Fibroblast of skin of back (primary cell): ENCODE measurements at places on chromosomes 1 and 21.

DNA sequence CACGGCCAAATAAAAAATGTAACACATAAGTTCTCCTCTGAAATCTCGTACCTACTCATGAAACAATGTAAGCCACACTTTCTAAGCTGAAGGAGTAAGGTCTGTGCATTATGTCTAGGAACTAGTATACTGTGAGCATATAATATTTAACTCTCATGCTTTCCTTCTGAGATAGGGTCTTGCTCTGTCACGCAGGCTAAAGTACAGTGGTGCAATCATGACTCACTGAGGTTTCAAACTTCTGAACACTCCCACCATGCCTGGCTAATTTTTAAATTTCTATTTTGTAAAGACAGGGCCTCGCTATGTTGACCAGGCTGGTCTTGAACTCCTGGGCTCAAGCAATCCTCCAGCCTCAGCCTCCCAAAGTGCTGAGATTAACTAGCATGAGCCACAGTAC lies 71.3 kb downstream of the AHCTF1 start:
- no peak for DNase-seq

- DNase-seq, result peak; percentile 10
Observed at GRCh38 chr1:11147197-11147770, 41.9 kb upstream of the ANGPTL7 start.

DNA sequence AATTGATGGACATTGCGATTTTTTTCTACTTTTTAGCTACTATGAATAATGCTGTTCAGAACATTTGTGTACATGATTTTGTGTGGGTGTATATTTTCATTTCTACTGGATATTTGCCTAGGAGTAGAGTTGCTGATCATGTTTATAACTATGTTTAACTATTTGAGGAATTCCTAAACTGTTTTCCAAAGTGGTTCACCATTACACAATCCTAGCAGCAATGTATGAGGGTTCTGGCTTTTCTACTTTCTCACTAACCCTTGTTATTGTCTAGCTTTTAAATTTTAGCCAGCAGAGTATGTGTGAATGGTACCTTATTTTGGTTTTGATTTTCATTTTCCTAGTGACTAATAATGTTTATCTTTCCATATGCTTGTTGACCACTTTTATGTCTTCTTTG lies 86.2 kb downstream of the ATG4C start:
- peak; percentile 6 for DNase-seq

GRCh38 chr1:114111731-114112641 lies 41.7 kb downstream of the SYT6 start:
- DNase-seq, result no peak

- DNase-seq, result no peak
Observed at GRCh38 chr1:227543283-227544066, 19.9 kb upstream of the ZNF678 start.

DNA sequence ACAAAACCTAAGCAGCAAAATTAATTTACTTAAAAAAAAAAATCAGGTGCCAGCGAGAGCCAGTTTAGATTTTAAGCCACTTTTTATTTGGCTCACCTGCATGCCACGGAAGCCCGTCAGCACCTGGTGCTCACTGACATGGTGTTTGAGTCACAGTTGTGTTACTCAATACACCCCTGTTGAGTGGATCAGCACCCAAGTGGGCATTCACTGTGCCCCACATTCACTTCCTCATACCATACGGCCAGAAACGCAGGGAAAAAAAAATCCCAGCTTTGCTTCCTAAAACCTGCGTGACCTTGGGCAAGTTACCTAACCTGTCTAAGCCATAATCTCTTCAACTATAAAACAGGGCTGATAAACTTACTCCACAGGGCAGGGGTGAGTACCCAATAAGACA lies 42.8 kb upstream of the SIM2 start:
- DNase-seq, result no peak

DNA sequence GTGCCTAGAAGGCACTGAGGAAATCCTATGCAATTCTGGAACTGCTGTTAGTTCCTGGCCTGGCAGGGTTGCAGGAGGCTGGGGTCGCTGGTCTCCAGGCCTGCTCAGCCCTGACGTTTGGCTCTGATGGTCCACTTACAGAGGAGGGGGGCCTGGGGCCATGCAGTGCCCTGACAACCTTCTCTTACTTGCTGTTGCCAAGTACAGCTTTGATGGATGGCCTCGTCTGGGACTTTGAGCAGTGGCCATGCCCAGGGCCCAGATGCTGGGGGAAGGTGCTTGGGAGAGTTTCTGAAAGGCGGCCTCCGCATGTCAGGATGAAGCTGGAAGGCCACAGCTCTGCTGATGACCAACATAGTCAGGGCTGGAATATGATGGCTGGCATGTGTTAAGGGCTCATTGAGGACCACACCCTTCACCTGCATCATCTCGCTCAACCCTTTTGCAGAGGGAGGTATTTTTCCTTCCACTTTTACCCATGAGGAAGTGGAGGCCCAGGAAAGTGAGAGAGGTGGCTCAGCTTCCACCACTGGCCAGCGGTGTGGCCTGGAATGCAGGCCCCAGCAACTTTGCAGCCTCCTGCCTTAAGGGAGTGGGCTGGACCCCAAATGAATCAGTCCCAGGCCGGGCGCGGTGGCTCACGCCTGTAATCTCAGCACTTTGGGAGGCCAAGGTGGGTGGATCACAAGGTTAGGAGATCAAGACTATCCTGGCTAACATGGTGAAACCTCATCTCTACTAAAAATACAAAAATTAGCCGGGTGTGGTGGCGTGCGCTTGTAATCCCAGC lies 34.7 kb upstream of the LRRC3 start:
- no peak for DNase-seq

GRCh38 chr1:25045480-25046193 lies 115.6 kb upstream of the RUNX3 start:
- no peak for DNase-seq

DNA sequence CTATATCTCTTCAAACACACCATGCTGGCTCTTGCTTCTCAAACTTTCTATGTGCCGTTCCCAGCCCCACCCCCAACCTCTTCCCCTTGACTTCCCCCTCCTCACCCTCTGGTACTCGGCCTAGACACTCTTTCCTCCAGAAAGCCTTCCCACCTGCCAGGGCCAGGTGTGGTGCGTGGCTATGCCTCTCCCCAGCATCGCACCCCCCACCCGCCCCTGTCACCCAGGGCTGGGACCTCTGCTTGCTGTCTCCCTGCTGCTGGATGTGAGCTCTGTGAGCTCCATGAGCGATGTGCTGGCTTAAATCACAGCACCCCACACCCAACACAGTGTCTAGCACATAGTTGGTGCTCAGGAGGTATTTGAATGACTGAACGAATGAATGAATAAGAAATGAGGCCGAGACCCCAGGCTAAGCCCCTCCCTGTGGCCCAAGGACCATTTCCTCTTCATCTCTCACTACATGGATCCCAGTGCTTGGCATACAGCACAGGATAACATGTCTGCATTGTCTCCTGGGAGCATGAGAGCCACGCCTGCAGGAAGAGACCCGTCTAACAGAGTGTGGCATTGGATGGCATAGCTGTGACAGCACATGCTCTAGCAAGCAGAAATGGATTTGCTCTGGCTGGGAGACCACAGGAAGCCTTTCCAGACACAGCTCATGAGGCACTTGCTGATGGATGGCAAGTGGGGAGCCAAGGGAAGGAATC lies 19.7 kb downstream of the TNNT2 start:
- DNase-seq, result no peak

DNA sequence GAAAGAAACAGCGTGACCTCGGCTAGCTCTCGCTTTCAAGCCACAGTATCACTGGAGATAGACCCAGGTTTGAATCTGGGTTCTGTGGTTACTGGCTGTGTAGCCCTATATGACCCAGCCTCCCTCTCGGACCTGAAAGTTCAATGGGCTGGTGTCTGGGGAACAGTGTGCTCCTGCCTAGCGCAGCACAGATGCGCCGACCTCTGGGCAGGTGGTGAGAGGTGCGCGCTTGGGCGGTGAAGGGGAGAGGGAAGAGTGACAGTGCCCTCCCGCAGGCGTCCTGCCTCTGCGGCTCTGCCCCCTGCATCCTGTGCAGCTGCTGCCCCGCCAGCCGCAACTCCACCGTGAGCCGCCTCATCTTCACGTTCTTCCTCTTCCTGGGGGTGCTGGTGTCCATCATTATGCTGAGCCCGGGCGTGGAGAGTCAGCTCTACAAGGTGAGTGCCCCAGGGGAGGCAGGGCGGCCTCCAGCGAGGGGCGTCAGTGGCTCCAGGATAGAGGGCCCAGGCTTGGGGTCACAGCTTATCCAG lies 10.5 kb downstream of the SERINC2 start:
- no peak for DNase-seq

DNA sequence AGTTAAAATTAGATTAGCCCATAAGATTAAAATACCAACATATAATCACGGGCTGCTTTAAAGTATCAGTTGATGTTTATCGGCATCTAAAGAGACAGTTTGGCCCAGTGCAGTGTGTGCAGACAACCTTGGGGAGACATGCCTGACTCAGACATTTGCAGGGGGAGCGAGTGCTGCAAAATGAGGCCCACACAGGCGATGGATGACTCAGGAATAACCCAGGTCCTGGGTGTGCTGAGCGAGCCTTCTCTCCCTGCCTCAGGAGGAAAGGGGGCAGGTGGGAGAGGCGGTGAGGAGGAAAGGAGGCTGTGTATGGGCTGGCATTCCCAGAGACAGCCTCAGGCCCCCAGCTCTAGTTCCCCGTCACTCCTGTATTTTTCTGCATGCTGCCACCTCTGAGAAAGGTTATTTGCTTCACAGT lies 9.0 kb downstream of the SLC9A1 start:
- DNase-seq, result peak; percentile 73

- DNase-seq, result peak; percentile 55
Observed at GRCh38 chr1:37793773-37794371, at the start of gene MANEAL. TSS of gene MANEAL (plus strand) at chr1:37793847. CDS start at chr1:37794183, 336 bp downstream.

- no peak for DNase-seq
Observed at GRCh38 chr1:50559421-50559820, 136.2 kb upstream of the DMRTA2 start.

GRCh38 chr1:149929856-149930255 lies 2.3 kb upstream of the SF3B4 start:
- no peak for DNase-seq

- DNase-seq, result peak; percentile 45
Observed at GRCh38 chr1:229280921-229281320, 10.0 kb downstream of the RAB4A start.

GRCh38 chr1:42004860-42005259 lies 86.1 kb upstream of the HIVEP3 start:
- no peak for DNase-seq

GRCh38 chr1:112666946-112667345 lies 7.5 kb upstream of the MOV10 start:
- DNase-seq, result no peak

GRCh38 chr1:107692580-107693345 lies 272.2 kb downstream of the VAV3 start:
- DNase-seq, result no peak

DNA sequence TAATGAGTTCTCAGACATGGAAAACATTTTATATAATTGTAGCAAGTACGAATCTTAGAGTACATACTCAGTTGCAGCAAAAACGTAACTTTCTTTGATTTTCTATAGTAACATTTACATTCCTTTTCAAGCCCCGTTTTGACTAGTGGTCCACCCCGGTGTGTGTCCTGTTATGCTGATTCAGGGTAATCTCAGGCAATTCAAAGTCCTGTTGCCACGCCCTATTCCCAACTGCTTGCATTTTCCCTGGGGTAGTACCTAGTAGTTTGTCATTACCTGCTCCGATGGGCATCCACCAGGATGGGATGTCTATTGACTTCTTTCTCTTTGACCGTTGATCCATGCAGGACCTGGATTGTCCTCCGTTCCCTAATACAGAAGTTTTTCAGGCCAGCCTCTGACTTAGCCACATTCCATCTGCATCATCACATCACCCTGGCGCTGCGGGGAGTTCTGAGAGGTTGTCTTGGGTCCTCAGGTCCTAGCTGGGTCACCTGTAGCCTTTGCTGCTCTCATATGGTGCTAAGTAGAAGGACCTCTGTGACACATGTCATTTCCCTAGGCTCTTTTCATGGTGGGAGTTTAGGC lies 15.0 kb upstream of the FCAMR start:
- DNase-seq, result no peak

DNA sequence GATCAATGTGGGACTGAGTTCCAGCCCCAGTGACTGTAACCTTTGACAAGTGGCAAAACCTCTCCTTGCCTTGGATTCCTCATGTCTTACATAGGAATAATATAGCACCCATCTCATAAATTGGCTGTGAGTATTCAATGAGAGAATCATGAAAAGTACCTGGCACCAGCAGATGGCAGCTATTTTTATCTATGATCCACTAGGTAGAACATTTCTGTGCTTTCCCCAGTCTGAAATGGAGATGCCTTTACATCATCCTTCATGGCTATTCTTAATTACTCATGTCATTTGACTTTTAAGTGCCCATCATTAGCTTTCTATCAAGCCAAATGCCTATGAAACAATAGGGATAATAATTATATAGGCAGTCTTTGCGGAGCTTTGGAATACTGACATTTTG lies 130.1 kb downstream of the TGFB2 start:
- no peak for DNase-seq

DNA sequence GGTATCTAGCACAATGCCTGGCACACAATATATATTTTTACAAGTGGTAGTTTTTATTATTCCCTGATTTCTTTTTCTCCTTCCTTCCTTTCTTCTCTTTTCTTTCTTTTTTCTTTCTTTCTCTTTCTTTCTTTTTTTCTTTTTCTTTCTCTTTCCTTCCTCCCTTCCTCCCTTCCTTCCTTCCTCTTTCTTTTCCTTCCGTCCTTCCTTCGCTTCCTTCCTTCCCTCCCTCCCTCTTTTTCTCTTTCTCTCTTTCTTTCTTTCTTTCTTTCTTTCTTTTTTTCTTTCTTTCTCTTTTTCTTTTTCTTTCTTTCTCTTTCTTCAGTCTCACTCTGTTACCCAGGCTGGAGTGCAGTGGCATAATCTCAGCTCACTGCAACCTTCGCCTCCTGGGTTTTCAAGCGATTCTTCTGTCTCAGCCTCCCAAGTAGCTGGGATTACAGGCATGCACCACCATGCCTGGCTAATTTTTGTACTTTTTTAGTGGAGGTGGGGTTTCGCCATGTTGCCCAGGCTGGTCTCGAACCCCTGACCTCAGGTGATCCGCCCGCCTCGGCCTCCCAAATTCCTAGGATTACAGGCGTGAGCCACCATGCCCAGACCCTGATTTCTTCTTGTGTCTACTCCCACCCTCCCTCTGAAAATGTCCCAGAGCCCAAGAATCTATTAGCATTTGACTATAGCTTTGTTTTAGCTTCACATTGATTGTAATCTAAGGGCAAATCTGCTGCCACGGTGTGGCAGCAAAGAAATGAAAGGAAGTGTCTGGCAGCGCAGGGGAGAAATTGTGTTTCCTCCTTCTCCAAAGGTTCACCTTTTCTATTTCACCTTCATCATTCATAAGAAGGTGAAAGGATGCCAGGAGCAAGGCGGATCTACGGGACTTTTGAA lies 19.9 kb upstream of the ABCB10 start:
- DNase-seq, result no peak

DNA sequence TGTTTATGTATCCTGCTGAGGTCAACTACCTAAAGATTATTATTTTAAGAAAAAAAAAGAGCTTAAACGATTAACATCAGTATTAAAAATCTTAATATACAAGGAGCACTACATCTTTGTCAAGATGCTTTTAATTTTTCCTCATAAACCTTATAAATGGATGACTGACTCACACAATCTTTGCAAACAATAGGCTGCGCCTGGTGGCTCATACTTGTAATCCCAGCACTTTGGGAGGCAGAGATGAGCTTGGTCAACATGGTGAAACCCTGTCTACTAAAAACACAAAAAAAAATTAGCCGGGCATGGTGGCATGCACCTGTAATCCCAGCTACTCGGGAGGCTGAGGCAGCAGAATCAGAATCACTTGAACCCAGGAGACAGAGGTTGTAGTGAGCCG lies 1.7 kb downstream of the KHDC4 start:
- DNase-seq, result no peak
